Pancreas (tissue), 10 donors: ENCODE measurements at places on chromosomes 6 and 20. TPM values are rescaled to one million over a fixed set of nuclear protein-coding genes. Genes with fewer than 3 reads are reported as not detected.

- DNase-seq = no peak
These were observed 18.4 kb upstream of the PRND start for GRCh38 chr20:4703281-4703676.

SLC22A1 gene
- total RNA-seq = 1.6 TPM

SLC24A3 gene
- 0.35 TPM for total RNA-seq

PTCRA gene
- total RNA-seq = not detected

PHACTR3 gene
- total RNA-seq = not detected
